Small intestine (tissue), 16 donors: ENCODE measurements at places on chromosomes 4 and X.

GRCh38 chr4:181860157-181860556 is 383.0 kb upstream of the TENM3 start:
- DNase-seq, result no peak

DNA sequence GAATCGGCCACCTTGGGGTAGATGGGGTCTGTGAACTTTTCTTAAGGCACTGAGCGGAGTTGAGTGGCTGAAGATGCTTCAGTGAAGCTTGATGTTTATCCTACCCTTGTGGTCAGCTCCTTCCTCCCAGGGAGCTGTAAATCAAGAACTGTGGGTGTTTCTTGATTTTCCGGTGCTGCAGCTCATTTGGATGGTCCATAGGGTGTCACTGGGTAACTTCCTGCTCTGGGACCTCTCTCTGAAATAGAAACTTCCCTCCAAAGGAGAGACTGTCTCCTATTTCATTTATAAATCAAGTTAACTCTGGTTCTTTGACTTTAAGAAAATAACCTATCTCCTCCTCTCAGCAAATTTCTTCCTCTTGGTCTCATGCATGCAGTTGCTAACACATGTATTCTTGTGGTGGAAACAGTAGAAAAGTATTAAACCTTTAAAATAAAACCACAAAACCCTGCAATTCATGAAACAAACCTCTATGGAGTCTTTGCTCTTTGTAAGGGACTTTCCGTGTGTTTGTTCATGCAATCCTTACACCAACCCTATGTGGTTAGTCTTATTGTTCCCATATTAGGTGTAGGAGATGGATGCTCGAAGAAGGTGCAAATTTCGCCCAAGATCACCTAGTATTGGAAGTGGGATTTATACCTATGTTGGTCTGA is 110.3 kb downstream of the SHROOM3 start:
- no peak for DNase-seq

DNA sequence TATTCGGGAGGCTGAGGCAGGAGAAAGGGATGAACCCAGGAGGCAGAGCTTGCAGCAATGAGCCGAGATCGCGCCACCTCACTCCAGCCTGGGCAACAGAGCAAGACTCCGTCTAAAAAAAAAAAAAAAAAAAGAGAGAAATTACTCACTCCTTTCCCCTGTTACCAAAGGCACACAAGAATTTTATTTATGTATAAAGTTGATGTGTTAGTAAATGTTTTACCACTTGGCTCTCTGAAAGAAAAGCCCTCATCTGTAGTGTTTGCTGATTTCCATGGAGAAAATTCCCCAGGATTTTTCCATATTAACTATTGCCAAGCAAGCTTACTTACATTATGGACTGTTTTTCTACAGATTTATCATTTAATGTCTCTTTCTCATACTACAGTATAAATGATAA is 142.1 kb upstream of the PABPC4L start:
- DNase-seq, result no peak

DNA sequence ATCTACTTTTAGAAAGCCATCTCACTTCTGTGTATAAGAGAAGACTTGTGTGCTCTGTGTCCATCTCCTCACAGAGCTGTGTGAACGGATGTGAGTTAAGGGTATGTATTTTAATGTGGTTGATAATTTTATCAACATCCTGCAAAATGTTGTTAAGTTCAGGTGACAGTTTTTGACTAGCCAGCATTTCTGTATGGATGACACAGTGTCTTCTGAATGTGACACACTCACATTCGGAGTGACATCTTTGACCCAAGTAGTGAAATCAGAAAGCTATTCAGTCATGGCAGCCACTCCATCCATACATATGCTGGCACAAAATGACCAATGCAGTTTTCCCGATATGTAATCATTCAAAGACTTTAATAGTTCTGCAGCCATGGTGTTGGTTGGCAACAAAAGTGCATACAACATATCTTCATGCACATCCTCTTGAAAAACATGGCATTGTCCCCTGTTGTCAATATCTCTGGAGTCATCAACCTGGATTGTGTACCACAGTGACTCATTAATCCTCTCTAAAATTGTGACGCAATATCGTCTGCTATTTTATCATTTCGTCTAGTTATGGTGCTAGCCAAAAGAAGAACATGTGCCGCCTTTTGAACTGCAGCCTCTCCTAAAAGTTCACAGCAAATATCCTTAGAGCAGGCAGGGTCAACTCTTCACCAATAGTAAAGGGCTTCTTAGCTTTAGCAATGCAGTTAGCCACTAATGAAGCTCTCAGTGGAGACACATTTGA is 6.8 kb upstream of the FGF2 start:
- no peak for DNase-seq

DNA sequence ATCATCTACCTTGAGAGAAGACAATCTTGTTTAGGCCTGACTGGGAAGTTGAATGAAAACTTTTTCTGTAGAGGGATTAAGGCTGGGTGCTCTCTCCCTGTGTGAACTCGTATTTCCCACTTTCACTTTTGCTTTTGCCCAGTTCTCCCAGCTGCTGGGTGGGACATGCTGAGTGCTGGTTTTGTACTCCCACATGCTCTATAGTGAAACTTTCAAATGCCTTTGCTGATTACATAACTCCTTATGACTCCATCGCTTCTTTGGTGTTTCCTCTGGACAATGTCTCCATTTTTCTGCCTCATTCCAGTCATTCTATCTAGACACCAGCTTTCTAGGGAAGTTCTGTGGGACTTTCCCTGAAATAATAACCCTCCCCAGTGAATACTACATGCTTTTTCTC is 100.5 kb downstream of the CLNK start:
- peak; percentile 60 for DNase-seq

GRCh38 chr4:141711211-141711610 is 74.8 kb downstream of the IL15 start:
- DNase-seq, result peak; percentile 20

- DNase-seq, result no peak
These were observed 31.1 kb downstream of the ART3 start for GRCh38 chr4:76105652-76106051.

DNA sequence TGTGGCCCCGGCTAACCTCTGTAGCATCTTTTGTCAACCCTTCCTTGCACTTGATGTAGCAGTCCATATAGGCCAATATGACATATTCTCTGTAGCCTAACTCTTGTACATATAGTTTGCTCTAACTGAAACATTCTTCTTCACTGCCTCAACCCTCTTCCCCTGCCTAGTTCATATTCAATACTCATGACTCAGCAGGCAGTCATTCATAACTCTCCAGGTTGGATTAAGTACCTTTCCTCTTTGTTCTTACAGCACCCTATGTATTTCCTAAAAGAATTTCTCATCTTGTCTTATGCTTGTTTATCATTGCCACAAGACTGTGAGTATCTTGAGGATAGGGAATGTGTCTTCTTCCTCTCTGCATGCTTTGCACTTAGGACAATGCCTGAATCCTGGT is 76.9 kb downstream of the TMLHE start:
- no peak for DNase-seq

- no peak for DNase-seq
These were observed 178.2 kb downstream of the RTL9 start for GRCh38 chrX:110536816-110537215.

DNA sequence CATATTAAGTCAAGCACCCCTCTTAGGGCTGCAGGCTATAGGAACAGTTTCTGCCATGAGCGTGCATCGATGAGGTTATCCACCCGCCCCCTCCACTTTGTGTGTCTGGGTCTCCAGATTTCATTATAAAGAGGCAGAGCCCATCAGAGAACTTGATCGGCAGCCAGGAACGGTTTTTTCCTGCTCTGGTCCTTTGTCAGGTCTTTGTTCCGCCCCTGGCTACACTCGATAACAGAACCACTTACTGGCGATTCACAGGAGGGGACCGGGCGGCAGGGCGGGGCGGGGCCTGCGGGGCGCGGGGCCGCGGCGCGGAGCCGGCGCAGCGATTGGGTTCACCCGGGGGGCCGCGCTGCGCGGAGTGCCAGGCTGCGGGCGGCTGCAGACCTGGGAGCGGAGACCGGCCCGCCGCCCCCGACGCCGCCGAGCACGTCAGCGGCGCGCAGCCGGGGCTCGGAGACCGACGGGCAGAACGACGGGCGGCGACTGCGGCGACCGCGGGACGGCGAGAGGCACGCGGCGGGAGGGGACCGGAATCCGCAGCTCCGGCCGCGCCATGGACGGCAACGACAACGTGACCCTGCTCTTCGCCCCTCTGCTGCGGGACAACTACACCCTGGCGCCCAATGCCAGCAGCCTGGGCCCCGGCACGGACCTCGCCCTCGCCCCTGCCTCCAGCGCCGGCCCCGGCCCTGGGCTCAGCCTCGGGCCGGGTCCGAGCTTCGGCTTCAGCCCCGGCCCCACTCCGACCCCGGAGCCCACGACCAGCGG is at the start of gene SLC10A4:
TSS of gene SLC10A4 (plus strand) at position 338 of the 771 bp plus-strand sequence. CDS start at position 557, 219 bp downstream.
- DNase-seq, result no peak
